Stimulated activated CD8-positive, alpha-beta memory T cell treated with anti-CD3 and anti-CD28 coated beads, Interleukin-4, amount 100 ng/mL, for 1 hour (primary cell): ENCODE measurements at places on chromosomes 2 and 18.
A peak's percentile ranks its signal among the peaks of the same experiment; 100 is the strongest.

GRCh38 chr2:127293748-127294562 is at the start of gene ERCC3:
Gene ERCC3 (minus strand): TSS chr2:127294144. CDS start chr2:127294081, 63 bp downstream.
- peak; percentile 50 for DNase-seq

GRCh38 chr2:40200366-40200915 is 251.4 kb downstream of the SLC8A1 start:
- no peak for DNase-seq

GRCh38 chr2:124604940-124605339 is 579.9 kb downstream of the CNTNAP5 start:
- no peak for DNase-seq

DNA sequence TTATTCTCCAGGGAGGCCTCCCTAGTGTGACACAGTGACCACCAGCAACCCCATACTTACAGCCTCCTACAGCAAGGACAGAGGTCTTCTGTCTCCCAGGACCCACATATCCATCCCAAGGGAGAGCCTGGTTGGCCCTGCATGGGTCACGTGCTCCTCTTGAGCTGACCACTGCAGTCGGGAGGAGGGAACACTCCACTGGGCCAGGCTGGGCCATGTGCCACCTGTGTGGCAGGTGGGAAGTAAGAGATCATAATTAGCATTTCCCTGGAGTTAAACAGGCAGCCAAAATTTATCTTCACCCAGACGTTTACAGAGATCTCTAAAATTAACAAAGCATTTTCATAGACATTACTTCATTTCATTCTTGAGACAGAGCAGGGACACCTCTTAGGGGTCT is 33.4 kb upstream of the MLPH start:
- DNase-seq: no peak

DNA sequence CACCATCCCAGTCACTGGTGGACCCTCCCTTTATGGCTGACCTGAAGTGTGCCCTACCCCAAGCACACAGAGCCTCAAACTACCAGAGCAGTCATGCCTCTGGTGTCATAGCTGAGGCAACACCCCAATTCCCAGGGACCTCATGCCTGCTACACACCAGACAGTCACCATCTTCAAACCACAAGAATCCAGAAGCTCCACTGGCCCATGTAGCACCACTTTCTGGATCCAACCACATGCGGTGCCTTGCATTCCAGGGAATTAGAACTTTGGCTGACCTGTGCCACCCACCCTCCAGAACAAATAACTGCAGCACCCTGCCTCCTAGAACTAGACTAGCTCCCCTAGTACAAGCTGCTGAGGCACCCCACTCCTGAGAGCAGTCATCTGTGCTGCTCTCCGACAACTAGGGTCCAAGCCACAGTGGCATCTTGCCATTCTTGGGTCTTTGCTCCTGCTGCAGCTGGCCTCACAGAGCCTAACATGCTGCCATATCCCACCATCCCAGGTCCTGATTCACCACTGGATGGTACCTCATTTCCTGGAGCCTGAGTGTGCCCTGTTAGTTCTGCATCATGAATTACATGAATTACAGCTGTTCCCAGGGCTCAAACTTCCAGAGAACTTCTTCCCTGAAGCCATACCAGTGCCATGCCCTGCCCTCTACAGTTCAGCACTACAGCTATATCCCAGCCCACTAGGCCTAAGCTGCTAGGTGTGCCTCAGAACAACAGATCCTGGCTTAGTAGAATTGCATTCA is 243.8 kb upstream of the CHST9 start:
- no peak for DNase-seq

DNA sequence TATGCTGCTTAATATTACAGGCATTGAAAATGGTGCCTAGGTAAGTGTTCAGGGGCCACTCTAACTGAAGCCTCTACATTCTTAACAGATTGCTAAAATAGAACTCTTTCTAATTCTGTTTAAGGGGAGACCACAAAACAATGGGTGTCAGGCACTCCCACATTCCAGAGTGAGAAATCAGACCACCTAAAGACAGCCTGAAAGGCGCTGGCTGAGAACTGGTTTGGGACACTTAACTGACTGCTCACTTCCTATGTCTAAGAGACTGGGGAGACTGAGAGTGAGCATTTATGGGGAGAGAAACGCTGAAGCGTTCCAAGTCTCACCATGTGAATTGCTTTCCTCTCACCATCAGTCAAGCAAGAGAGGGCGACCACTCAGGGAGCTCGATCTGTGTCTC is 108.8 kb upstream of the ITGB6 start:
- DNase-seq: no peak

DNA sequence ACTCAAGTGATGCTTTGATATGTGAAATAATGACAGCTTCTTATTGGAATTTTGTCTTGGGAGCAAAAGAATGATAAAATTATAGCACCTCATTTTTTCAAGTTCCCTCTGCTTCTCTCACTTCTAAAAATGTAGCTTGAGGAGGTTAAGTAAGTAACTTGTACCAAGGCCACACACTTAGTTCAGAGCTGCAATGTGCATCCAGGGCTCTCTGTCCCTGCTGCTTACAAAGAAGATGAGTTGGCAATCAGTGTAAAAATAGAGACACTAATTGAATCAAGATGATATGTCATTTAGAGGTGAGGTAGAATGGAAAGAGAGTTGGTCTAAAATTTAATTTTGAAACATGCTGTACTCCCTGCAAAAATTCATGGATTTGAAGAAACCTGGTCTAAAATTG is 312.0 kb upstream of the TNP1 start:
- no peak for DNase-seq

GRCh38 chr2:174595116-174595809 is 2.3 kb downstream of the WIPF1 start:
- no peak for DNase-seq

DNA sequence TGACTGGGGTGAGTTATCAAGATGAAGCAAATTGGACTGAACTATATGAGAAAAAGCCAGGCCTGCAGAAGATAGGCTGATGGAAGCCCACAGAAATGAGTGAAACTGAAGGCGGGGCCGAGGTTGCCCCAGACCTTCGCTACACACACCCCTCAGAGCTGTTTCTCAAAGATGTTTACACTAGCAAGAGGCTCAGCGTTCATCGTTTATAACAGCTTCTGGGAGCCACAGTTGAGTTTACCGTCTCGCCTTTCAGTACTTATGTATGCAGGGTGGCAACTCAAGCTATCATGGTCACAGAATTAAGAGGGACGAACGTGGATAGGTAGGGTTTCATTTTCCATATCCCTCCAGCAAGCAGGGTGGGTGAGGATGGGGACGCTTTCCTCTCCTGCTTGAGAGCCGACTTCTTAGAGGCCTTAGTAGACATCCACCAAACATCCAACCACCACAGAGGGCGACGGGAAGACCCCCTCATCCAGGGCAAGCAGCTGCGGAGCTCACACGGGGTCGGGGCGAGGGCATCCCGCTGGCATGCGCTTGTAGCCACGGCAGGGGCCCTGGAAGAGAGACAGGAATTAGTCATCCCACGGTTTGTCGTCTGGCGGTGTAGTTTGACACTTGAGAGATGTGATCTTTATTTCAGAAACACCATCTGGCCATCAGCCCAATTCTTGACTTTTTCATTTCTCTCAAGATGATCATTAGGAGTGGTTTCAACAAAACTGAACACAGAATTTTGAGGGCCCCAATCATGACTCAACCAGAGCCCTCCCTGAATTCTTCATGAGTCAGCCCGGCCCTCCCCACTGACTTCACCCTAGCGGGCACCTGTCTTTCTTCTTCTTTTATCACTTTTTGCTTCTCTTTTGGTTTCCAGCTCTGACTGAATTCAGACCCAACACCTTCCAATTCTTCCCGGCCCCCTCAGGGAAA is 109.1 kb upstream of the CTDP1 start:
- no peak for DNase-seq

DNA sequence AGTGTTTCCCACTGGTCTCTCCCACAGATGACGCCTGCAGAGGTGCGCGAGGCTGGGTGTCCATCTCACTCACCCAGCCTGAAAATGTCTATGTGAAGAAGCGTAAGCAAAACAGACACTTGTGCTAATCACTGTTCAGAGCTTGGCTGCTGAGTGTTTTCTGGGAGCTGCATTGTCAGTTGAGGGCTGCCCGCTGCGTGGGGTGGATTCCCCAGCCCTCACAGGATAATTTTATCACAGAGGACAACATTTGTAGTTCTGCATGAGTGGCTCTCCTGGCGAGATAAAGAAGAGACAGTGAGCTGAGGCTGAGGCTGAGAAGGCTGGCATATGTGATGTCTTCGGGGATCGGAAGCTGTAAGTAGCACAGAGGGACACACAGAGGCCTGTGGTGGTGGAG is 16.2 kb upstream of the CAPN13 start:
- DNase-seq: no peak

- DNase-seq: no peak
Measured at GRCh38 chr2:130760754-130761751, 5.7 kb downstream of the AMER3 start.

- DNase-seq: no peak
Measured at GRCh38 chr2:34785206-34785785, 1186.2 kb upstream of the FAM98A start.

DNA sequence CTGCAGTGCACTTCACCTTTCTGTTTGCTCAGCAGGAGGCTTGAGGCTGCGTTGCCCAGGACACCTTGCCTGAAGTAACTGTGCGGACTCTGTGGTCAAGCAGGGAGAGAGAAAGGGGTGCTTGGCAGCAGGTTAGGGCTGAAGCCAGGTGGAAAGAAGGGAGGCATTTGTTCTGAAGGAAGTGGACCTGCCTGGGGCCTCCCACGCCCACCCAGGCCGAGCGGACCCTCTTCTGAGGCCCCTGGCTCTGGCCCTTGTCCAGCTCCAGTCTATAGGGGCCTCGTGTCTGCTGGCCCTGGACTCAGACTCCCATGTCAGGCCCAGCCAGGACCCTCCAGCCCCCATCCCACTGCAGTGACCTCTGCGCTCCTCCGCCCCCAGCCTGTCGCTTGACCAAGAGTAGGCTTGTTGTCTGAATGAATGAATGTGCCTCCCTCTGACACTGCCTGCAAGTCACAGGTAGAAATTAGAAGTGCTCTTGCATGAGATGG is 2.5 kb downstream of the SNED1 start:
- no peak for DNase-seq

DNA sequence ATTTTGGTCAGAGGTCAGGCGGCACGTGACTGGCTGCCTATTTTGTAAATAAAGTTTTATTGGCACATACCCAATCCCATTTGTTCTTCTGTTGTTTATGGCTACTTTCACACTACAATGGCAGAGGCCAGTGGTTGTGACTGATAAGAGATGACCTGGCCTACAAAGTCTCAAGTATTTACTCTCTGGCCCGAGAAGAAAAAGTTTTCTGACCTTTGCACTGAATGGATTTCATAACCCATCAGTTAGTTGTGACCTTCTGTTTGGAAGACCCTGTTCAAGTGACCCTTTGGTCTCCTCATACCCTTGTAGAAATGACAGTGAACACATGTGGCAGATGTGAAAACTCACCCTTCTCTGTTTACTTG is 121.4 kb upstream of the MGAT5 start:
- DNase-seq: no peak

DNA sequence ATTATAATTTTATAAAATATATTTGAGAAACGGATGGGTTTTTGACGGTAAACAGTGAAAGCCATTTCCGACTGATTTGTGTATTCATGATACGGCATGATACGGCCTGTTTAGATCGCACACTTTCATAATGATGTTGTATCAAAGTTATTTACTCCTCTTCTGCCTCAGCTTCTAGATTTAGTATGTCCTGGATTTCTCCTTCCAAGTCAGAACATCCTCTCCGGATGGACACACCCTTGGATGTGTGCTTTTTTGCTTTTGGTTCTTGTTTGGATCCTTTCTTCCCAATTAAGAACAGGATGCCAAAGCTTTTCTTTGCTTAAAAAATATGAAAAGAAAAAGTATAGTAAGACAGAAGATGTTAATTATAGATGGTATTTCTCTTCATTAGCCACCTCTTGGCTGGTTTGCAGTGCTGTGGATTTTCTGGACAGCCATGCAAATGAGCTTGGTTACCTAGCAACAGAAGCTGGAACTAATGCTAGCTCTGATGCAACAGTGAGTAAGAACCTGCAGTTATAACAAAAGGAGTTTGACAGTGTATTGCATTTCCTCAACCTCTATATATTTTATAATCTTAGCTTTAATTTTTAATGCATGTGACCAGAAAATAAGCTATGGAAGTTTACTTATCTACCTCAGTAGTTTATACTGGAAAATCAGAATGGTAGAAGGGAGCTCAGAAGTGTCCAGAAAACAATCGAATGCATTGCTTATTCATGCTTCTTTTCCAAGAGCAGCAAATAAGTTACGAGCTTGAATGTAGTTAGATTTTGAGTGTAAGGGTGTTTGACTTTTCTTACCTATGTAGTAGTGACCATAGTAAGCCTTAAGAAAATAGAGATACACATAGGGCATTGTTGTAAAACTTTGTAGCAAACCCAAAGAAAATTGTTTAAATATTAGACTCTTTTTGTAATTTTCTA is 27.9 kb downstream of the RMND5A start:
- no peak for DNase-seq

GRCh38 chr2:237195396-237196120 is 109.9 kb downstream of the COPS8 start:
- DNase-seq: no peak

GRCh38 chr18:34772887-34773286 is 62.8 kb downstream of the DTNA start:
- DNase-seq: no peak

DNA sequence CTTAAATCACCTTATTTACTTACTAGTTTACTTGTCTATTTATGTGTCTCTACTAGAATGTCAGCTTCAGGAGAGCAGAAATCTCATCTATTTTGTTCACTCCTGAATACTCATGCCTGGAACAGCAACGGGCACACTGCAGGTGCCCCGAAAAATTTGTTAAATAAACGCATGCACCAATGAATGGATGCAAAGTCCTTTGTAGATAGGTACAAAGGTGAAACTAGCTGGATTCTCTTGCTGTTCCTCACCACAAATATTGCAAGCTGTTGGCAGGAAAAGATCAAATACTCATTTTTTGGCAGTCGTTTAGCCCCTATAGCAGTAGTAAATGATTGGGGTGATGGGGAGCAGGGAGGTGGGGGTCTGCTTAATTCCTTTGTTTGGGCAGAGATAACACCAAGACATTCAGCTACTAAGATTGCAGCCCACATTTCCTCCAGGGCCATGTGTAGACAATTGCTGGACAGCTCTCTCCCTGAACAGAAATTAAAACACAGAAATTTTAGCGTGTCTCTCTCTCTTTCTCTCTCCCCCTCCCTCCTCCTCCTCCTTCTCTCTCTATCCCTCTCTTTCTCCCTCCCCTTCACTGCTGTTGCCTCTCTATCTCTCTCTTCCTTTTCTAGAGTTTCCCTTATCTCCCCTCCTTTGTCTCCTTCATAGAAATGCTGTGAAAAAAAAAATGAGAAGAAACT is 5.4 kb downstream of the MARCHF4 start:
- DNase-seq: no peak

DNA sequence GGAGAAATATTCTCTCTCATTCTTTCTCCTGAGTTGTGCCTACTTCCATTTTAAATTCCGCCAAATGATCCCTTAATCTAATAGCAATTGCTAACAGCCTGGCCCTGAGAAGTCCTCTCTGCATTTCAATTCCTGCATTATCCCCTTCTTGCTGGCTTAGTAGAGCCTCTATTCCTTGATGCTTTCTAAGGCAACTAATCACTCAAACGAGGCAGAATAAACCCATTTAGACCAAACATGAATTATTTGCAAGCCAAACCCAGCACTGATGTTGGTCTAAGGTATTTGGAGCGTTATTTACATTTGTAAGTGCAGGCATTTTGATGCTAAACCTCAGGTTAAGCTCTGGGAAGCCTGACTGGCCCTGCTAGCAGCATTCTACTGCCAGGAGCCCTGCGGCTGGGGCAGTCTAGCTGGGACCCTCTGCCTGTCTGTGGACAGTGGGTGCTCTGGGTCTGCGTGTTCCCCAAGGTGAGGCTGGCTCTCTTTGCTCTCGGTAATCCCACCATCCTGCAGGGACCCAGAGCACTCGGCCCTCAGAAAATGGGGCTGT is 173.1 kb upstream of the HS6ST1 start:
- DNase-seq: no peak
